ENCODE measurements at places on chromosomes 7 and 10.

- no peak for DNase-seq
These were observed 155.6 kb upstream of the FAM13C start for GRCh38 chr10:59517996-59518395.

DNA sequence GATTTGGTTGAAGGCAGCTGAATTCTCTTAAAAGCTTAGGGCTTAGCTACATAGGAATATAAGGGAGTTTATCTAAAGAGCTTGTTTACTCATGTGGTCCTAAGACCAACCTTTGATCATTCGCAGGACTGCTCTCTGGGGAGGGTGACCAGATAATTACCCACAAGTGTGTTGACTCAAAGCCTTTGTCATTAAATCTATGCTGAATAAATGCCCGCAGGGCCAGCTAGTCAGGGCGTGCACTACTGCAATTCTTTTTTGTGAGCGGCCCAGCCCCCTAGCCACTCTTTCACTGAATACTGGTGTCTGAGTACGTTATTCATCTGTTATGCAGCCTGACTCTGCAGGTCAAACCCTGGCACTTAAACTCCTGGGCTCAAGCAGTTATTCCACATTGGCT lies 69.6 kb downstream of the AKAP9 start:
- no peak for DNase-seq

DNA sequence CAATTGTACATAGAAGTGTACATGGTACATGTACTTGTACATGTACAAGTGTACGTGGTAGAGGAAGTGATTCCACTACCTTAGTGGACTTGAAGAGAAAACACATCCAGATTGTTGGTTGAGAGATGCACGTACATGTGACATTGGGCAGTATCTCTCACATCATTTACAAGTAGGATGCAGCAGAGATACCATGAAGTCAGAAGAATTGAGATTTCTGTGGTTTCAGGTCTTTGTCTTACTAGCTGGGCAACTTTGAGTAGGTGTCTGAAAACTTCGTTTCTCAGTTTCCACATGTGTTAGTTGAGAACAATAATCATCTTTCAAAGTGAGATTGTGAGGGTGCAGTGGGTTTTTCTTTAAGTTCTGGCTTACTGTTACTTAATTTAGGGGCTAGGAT lies 21.5 kb downstream of the CLDN12 start:
- no peak for DNase-seq

- no peak for DNase-seq
These were observed 11.6 kb upstream of the RBP3 start for GRCh38 chr10:47336387-47337134.

DNA sequence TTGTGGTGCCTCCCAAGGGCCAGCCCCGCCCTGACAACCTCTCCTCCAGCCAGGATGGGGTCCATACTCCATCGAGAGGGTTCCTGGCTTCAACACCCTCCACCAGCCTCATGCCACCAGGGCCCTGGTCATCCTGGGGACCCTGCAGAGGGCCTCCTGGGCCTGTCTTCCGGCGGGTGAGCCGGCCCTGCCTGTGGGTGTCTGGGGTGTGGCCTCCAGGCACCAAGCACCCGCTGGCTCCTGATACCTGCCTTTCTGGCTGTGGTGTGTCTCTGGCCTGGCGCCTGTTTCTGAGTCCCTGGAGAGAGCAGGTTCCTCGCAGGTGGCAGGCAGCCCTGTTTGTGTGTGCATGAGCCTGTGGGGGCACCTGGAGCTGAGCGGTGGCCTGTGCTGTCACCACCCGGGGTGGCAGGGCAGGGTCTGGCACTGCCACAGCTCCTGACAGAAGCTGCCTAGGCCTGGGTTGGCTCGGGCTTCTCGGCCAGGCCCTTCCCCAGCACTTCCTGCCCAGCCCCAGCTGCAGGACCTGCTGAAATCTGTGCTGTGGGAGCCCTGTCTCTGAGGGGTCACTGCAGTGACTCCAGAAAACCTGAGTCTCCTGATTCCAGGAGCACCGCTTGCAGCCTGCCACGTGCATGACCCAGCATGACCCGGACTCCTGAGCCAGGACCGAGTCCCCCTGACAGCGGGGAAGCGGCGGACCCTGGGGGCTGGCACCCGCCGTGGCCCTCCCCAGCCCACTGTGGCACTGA lies 18.4 kb downstream of the ADAM8 start:
- no peak for DNase-seq

- no peak for DNase-seq
These were observed 85.8 kb downstream of the SNX13 start for GRCh38 chr7:17854261-17855047.

DNA sequence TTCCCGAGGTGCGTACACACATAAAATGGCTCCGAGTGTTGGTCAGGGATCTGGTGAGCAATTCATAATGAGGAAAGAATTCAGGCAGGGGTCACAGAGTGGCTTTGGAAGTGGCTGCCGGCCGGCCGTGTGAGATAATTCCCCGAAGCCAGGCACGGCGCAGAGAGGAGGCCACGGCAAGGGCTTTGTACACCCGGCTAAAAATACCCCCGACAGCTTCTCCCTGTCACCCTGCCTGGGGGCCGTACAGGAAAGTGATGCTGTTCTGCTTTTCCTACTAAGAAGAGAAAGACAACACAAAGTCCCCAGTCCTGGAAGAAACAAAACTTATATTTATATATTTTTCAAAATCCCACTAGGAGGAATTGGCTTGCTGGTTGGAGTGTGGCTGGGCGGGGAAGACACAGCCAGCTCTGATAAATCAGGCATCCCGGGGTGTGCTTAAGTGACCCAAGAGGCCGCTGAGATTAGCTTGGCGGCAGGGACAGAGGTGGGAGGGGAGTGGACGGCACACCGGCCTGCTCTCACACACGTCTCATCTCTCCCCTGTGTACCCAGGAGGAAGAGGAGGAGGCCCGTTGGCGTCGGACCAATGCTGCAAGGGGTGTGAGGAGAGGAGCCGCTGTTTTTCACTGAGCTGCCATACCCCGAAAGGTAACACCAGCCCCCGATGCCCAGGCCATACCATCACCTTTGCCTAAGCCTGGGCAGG lies 70.5 kb downstream of the ZMIZ1 start:
- DNase-seq, result peak; percentile 86

GRCh38 chr7:72028267-72028666 lies 383.9 kb downstream of the CALN1 start:
- no peak for DNase-seq

DNA sequence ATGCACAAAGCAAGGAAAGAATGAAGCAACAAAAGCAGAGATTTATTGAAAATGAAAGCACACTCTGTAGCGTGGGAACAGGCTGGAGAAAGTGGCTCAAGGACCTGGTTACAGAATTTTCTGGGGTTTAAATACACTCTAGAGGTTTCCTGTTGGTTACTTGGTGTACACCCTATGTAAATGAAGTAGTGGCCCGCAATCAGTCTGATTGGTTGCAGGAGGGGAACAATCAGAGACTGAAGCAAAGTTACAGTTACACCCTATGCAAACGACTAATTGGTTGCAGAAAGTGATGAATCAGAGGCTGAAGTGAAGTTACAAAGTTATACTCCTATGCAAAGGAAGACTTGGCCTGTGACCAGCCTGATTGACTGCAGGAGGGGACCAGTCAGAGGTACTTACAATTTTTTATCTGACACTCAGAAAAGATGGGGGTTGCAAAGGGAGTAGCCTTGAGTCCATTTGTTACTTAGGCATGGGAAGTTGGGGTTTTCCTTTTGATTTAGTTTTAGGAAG lies 3.6 kb upstream of the MTPN start:
- peak; percentile 57 for DNase-seq

DNA sequence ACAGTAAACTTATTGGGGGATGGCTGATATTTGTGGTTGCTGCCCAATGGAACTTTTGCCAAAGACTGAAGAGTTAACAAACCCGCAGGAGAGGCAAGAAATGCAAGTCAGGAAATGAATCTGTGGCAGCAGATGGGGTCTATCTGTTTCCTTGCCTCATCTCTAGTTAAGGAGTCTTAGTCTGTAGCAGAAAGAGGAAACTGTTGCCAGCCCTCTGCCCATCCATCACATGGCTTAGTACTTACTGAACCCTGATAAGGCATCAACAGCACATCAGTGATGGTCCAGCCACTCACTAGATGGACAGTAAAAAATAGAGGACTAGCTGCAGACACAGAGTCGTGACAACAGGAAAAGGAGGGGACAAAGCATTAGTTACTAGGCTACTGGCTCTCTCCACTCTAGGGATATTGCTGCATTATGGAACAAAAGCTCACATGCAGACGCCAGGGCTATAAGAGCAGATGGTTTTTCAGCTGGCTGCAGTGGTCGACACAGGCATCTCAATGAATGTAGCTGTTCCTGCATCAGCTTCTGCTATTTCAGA lies 614.7 kb downstream of the PARD3 start:
- no peak for DNase-seq

DNA sequence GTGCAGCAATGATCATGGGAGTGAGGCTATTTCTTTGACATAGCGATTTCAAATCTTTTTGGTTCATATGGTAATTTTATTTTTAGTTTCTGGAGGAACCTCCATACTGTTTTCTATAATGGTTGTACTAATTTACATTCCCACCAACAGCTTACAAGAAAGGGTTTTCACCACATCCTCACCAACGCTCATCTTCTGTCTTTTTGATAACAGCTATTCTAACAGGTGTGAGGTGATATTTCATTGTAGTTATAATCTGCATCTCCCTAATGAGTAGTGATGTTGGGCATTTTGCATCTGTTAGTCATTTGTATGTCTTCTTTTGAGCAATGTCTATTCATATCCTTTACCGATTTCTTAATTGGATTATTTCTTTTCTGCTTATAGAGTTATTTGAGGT lies 75.0 kb upstream of the FHIP2A start:
- no peak for DNase-seq

- no peak for DNase-seq
These were observed 206.9 kb downstream of the PTEN start for GRCh38 chr10:88070080-88070880.

- DNase-seq, result no peak
These were observed 150.4 kb downstream of the PARD3 start for GRCh38 chr10:34664706-34665105.

DNA sequence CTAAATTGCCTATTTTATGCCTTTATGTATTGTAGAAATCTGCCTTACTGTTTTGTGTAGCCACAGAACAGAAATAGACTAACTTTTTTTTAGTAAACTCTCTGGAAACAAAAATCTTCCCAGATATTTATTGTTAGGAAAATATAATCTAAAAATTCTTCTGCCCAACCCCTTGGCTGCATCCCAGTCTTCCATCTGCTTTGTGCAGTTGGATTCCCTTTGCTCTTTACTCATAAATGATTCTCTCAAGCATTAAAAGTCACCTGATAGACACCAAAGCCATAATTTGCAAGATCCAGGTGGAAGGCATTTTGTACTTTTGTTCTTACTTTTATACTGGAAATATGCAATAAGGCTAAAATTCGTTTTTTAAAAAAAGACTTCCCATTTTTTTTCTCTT lies 6.1 kb upstream of the CAV2 start:
- no peak for DNase-seq

GRCh38 chr10:83289373-83289772 lies 849.9 kb upstream of the GHITM start:
- DNase-seq, result no peak

DNA sequence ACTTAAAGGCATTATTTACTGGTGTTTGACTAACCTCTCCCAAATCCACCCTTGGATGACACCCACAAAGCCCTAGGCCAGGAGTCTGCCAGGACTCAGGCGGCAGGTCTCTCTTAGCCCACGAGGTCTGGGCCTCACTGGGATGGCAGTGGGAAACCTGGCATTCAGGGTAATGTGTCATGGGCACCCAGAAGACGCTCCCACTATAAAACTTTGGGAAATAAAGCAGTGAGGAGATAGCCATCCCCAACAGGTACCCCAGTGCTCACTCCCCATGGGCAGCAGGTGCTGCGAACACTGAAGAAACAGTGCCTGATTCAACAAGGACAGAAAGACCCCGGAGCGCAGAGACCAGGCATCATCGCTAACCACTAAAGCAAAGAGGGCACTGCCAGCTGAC lies 14.4 kb upstream of the PTPRN2 start:
- DNase-seq, result no peak

GRCh38 chr10:101346177-101346576 lies 7.8 kb upstream of the BTRC start:
- DNase-seq, result no peak

DNA sequence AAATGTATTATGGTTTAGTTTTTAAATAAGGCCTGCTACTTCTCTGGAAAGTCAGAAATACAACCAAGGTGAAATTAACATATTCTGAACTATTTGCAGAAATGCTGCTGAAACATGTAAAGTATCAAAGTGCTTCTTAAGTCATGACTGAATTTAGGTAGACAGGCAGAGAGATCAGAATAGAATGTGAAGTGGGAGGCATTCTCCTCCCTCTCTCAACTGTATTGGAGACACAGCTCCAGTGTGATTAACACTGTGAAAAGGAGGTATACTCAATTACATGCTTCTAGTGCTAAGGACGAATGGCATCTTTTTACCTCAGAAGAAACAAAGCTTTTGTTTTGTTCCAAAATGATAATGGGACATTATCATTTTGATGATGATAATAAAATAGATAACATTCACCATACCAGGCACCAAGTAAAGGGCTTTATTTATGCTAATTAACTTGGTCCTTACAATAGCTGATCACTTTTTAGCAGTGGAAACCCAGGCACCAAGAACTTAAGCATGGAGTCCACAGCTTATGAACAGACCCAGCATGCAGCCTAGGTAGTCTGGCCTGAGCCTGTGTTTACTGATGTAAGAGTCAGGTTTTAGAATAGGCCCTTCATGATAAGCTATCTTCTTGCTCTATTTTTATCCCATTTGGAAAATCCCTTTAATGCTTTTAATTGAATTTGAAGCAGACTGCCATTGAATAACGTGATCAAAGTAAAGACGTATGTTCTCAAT lies 26.0 kb downstream of the PPP1R9A start:
- no peak for DNase-seq

DNA sequence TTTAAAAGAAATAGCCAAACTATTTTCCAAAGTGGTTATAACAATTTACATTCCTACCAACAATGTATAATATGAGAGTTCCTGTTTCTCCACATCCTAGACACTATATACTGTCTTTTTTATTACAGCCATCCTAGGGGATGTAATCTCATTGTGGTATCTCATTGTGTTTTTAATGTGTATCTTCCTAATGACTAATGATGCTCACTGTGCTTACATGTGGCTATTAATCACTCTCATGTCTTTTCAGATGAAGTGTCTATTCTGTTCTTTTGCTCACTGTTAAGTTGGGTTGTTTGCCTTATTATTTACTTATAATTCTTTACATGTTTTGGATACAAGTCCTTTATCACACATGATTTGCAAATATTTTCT lies 71.8 kb downstream of the ZNF438 start:
- DNase-seq, result no peak

DNA sequence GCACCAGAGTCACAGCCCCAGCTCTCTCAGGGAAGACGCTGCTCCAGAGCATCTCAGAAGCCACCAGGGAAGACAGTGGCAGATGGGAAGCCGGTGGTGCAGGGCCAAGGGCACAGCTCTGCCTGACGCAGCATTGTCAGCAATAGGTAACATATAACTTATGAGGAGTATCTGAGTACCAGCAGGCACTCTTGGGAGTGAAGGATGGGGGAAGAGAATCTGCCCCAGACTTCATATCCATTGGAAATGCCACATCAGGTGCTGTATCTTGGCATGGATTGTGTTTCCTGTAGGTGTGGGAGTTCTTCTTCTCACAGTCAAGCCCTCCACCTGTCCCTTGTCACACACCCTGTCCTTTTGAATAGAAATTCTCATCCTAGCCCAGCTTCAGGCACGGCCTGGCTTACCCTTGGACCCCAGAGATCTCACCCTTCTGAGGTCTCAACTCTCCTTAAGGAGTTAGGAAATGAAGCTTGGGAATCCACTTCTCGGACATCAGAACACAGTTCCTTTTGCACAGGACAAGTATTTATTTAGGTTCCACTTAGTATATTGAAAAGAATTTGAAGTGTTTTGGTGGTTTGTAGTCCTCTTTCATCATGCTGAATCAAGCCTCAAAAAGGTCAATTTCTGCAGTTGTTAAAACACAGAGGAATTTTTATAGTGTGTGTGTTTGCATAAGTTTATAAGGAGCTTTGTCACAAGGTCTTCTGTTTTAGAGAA lies 9.9 kb downstream of the EPDR1 start:
- peak; percentile 78 for DNase-seq
